ENCODE measurements at places on chromosomes 4 and X.

DNA sequence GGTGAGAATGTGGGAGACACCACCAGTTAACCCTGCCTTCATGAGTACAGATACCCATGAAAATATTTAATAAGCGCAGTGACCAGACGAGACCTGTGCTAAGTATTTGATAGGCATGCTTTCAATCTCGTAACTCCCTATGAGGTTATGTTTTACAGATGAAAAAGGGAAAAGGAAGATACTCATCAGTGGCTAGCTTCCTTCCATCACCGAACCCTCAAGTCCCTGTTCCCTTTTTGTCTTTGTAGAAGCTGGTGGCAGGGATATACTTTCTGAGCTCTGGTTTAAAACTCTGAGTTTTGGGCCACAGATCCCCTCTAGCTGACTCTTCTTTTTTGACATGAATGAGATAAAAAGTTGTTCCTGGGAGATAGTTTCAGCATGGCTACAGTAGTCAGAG is 26.3 kb downstream of the AFF1 start:
- no peak for DNase-seq

- no peak for DNase-seq
Observed at GRCh38 chr4:113273721-113274220, 224.3 kb downstream of the ANK2 start.

DNA sequence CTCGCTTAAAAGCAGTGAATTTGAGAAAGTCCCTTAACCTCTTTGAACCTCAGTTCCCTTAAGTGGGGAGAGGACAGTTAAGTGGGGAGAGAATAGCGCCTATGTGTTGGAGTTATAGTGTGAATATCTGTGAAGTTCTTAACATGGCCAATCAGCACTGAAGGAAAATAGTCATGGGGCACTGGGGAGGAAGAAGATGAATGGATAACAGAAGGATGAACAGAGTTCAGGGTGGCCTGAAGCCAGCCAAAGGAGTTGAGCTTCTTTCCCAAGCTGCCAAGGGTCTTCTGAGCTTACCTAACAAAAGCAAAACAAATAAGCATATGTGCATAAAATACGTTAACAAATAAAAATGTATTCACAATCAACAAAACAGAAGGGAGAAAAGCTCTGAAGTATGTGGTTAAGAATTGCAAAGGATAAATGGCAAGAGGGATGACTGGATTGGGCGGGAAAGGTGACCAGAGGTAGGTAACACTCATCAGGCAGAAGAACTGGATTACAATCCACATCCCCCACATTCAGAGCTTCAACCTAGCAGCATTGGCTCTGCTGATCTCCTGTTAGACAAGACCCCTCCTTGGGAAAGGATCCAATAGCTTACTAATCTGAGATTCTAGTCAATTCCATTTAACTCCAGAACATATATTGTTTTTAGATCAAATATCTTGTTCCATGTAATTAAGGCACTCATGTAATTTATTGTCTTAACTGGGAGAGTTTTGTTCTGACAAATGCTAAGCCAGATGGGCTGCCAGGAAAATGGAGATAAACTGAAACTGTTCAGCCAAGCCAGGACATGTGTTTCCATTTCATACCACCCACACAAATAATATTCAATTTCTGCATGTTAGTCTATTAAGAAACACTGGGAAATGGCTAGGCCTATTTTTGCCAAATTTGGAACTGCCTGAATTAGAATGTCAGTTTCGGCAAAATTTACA is 221.2 kb downstream of the LDB2 start:
- no peak for DNase-seq

GRCh38 chrX:36214924-36215323 is 295.4 kb downstream of the CFAP47 start:
- DNase-seq = no peak

- no peak for DNase-seq
Observed at GRCh38 chr4:169096221-169096620, 86.2 kb upstream of the CBR4 start.

- no peak for DNase-seq
Observed at GRCh38 chr4:87326460-87326859, 3.8 kb upstream of the HSD17B13 start.

DNA sequence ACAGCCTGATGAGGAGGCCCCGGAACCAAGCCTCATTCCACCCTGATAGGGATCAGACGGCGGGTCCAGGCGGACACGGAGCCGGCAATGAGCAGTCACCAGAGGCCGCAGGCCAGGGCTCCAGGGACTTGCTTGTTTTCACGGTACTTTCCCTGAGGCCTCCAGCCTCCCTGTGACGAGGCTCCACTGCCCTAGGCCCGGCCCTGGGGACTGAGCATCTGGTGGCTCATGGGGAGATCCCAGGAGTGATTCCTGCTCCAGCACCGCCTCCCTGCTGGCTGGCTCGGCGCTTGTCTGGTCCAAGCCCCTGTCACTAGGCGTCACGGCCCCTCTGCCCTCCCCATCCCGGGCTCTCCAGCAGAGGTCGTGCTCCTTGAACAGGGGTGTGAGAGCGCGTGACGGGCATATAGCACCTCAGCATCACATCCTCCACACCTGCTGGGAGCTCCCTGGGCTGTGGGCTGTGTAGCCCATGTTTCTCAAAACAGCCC is 14.1 kb downstream of the HTRA3 start:
- DNase-seq = no peak

DNA sequence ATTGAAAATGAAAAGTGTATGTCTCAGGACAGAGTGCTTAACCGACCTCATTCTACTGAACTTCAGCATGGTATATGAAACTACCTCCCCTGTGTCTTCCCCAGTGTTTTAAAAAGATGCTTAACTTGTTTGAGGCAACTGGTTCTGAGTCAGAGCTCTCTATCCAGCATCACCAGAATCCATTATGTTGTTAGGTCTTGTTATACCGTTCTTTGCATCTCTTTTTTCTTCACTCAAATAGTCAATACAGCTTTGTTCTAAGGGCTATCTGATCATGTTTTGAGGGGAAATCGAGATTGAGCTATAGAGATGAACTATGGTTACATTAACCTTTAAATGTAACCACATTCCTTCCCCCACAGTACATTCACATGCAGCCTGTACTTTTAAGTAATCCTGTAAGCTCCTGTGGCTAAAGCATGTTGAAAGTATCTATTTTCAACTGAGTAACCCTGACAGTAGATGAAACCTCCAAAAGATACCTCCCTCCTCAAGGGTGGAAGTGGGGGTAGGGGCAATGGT is 514.4 kb downstream of the RPA4 start:
- DNase-seq = no peak

DNA sequence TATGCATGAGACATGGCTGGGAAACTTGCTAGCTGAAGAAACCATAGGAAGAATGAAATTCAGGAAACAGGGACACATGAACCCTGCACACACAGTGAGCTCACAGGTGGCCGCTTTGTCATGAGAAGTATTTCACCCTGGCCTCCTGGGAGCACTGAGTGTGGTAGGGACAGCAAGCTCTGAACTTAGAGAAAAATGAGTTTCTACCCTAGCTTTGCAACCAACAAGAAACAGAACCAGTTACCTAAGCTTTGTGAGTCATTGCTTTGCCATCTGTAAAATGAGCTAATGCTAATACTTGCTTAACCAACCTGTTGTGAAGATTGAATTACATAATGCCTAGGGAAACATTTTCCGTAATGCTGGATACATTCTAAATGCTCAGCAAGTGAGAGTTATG is 206.6 kb upstream of the HS3ST1 start:
- DNase-seq = no peak
